DMS 273 treated with DMSO at 0.1 percent for 48 hours (cell line): ENCODE measurements at places on chromosomes 4 and X.

DNA sequence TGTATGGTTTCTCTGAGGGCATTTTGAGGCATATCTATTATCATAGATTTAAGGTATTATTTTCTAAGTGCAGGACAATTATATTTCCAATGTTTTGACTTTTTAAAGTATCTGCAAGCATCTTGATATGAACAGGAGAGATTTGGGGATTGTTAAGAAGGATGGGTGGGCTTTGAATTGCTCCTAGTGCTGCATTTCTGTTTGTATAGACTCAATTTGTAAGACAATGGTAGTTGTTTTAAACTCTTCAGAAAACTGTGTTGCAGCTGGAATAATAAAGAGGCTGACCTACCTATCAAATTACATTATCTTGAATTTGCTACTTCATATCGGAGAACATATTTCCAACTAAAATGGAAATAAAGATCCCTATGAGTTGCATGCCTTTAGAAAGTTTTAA lies 570.3 kb downstream of the ADGRL3 start:
- no peak for DNase-seq

DNA sequence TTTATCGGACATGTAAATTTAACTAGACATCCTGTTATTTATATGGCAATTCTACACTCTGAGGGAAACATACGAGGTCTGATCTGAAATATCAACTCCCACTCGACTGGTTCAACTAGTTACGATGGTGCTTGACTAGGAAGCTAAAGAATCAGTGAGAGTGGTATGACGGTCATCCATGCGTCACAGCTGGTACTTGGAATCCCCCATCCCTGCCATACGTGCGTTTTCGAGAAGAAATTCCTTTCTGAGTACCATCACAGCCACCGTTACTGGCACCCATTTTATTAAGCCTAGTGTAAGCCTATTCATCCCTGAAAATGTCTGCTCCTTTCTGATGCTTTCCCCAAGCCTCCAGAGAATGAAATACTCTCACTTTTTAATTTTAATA lies 695 bp upstream of the PIGA start:
- no peak for DNase-seq

GRCh38 chrX:120408168-120408567 lies 46.3 kb downstream of the ATP1B4 start:
- DNase-seq, result no peak

- DNase-seq, result no peak
These were observed 47.1 kb upstream of the SORBS2 start for GRCh38 chr4:185859111-185859510.

- no peak for DNase-seq
These were observed 295.4 kb downstream of the CFAP47 start for GRCh38 chrX:36214924-36215323.

GRCh38 chr4:172134521-172134920 lies 321.3 kb downstream of the GALNTL6 start:
- no peak for DNase-seq

- DNase-seq, result no peak
These were observed 311.4 kb upstream of the FSTL5 start for GRCh38 chr4:162475246-162475645.

DNA sequence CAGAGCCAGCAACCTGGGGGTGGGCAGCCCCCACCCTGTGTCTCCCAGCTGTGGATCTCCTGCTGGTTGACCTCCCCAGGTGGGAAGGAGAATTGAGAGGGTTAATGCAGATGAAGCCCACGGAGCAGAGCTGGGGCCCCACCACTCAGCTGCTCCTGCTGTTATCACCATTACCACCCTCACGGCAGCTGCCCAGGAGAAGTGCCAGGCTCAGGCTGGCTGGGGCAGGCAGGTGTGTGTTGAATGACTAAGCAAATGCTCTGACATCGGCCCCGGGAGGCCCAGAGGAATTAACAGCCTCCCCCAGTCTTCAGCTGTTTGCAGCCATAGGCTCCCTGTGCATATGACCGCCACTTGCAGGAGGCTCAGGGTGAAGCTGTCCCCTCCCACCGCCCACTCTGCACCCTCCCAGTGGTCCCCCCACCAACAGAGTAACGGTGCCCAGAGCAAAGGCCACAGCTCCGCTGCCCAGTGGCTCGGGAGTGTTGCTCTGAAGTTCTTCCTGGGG lies 133.8 kb downstream of the CPZ start:
- DNase-seq, result no peak

DNA sequence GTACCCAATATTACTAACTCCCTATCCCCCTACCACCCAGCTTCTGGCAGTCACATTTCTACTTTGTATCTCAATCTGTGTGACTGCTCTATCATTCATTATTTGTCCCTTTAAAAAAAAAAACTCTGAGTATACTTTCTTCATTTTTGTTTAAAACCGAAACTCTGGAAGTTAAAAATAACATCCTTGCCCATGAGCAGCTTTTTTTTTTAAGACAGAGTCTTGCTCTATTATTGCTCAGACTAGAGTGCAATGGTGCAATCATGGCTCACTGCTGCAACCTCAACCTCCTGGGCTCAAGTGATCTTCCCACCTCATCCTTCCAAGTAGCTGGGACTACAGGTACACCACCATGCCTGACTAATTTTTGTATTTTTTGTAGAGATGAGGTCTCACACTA lies 15.8 kb downstream of the UBE2K start:
- no peak for DNase-seq

DNA sequence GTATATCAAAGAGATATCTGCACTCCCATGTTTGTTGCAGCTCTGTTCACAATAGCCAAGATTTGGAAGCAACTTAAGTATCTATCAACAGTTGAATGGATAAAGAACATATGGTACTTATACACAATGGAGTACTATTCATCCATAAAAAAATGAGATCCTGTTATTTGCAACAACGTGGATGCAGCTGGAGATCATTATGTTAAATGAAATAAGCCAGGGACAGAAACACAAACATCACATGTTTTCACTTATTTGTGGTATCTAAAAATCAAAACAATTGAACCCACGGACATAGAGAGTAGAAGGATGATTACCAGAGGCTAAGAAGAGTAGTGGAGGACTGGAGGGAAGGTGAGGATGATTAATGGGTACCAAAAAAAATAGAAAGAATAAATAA lies 14.2 kb downstream of the IQCM start:
- DNase-seq, result no peak

DNA sequence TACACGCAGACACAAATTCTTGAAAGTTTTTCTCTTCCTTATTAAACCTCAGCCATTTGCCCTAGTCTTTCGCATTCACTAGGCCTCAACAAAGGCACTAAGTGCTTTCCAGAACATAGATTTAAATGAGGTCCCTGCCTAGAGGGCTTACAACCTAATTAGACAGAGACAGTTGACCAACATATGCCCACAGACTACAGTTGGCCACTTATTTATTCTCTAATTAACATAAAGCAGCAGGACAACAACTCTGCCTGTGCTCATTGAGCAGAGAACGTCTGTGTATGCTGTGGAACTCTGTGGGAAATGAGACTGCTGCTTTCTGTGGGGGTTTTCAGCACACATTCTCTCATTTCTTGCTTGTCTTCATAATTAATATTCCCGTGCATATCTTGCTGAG lies 303.0 kb upstream of the TACR3 start:
- no peak for DNase-seq

- no peak for DNase-seq
These were observed 32.0 kb downstream of the CTBP1 start for GRCh38 chr4:1216869-1217294.

- no peak for DNase-seq
These were observed 188.9 kb downstream of the COL25A1 start for GRCh38 chr4:109113521-109113920.

DNA sequence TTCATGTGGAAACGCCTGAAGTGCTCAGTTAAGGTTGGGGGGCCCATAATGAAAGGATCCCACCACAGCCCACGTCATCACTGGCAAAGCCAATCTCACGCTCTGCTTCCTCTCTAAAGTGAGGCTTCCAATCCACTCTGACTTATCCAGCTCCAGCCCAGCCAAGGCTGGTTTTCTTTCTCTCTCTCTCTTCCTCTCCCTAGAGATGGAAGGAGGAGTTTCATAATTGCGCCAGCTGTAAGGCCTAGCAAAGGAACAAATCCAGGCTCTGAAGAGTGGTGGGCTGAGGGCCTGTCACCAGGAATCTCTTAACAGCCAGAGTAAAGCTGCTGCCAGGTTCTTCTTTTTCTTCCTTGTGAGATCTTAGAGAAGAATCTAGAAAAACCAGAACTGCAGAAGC lies 20.7 kb upstream of the BCLAF3 start:
- no peak for DNase-seq

DNA sequence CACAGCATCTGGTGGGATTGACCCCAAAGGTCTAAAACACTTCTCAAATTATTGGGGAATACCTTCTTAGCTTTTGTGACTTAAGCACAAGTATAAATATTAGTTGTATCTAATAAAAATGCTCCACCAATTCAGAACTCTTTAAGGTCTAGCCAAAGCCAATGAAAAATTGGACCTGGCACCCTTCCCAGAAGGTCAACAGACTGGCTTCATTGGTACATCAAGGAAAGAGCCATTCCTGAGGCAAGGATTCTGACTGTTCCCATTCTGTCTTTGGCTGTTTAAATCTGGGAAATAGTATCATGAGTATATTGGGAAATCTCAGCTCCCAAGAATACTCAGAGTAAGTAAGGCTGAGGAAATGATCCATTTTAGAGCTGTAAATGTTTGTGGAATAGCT lies 153.0 kb upstream of the TRPC5 start:
- DNase-seq, result no peak

- DNase-seq, result no peak
These were observed 50.8 kb upstream of the SETD7 start for GRCh38 chr4:139606579-139607501.

GRCh38 chr4:78863254-78863869 lies 75.9 kb downstream of the PAQR3 start:
- DNase-seq, result no peak

DNA sequence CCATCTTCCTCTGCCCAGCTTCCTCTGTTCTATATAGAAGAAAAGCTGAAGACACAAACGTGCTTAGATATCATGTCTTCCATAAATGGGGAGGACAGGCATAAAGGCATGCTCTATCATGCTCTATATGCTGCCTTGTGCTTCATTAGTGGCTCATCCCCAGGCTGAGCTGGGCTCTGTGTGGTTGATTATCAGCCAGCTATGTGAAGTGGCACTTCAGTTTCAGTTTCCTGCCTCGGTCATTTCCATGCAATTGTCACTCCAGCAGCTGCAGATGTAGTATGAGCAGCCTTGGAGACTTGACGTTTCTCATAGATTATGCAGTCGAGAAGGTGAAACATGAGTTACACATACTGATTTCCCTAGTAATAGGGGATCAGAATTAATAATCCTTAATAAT lies 106.2 kb downstream of the SYTL5 start:
- DNase-seq, result no peak

GRCh38 chrX:15170927-15171326 lies 99.0 kb downstream of the ASB9 start:
- DNase-seq, result no peak
